Body of pancreas (tissue), 4 donors: ENCODE measurements at places on chromosomes 11 and 22.
A peak's percentile ranks its signal among the peaks of the same experiment; 100 is the strongest.

GRCh38 chr11:103875855-103876510, 160.5 kb upstream of the DDI1 start:
- DNase-seq, result no peak

GRCh38 chr11:104146421-104146820, 17.5 kb downstream of the PDGFD start:
- DNase-seq, result no peak

DNA sequence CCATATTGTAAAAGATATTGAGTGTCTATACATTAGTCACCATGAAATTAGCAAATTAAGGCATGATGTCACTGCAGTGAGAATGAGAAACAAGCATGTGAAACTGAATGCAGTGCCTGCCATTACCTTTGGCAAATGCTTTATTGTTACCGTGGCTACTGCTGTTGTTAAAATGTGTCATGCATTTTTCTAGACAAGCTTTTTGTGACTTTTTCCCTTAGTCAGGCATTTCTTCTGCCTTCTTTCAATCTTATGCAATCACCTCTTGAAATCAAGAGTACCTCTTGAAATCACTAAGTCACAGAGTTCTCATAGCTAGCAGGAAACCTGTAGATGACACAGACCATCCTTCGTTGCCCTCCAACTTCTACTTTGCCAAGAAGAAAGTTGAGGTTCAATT, 461.7 kb upstream of the TENM4 start:
- DNase-seq, result no peak

- DNase-seq, result no peak
Measured at GRCh38 chr11:69877235-69877634, 58.0 kb upstream of the FGF3 start.

- no peak for DNase-seq
Measured at GRCh38 chr11:126929179-126930061, 71.2 kb downstream of the KIRREL3 start.

DNA sequence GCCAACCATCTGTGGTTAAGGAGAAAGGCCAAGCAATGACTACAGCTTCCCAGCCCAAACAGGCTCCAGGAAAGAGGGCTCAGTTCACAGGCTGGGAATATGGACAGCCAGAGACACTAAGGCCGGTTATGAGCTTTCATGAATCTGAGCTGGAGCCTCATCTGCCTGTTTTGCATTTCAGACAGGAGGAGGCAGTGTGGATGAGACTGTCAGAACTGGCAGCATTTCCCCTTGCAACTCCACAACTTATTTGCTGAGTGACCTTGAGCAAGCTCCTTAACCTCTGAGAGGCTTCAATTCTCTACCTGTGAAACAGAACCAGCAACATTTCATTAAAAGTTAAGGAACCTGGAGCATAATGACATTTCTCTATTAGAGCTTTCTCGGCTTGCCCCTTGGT, 264.0 kb downstream of the ETS1 start:
- no peak for DNase-seq

DNA sequence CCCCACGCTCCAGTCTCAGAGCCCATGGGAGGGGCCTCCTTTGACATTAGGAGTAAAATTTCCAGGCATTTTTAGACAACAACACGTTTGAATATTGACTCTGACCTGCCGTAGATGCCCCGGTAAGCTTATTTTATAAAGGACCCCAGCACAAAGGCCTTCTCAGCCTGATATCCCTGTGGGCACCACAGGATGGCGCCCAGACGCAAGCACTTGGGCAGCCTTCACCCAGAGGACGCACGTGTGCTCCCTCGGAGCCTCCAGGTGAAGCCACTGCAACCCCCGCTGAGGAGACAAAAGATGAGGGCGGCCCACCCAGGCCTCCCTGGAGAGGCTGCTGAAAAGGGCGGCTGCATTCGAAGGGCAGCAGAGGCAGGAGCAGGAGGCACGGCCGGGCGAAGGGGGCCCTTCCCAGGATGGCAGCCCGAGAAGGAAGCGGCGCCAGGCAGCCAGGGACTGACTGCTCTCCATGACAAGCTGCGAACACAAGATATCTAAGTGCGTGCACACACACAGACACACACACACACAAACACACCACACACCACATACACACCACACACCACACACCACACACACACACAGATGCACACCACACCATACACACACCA, 15.2 kb upstream of the TH start:
- peak; percentile 44 for DNase-seq

- DNase-seq, result no peak
Measured at GRCh38 chr11:2818503-2818902, 67.1 kb downstream of the CDKN1C start.

- DNase-seq, result no peak
Measured at GRCh38 chr11:79400206-79400605, 40.6 kb downstream of the TENM4 start.

DNA sequence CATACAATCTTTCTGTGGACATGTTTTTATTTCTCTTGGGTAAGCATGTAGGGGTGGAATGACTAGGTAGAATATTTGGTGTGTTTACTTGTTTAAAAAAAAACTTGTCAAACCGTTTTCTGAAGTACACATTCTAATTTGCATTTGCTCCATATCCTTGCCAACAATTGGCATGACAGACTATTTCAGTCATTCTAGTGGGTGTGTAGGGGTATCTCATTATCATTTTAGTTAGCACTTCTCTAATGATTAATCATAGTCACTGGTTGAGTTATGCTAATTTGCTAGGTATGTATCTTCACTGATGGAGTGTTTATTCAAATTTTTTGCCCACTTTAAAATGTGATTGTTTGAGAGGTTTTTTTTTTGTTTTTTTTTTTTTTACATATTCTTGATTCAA, 64.3 kb downstream of the C11orf65 start:
- DNase-seq, result no peak

DNA sequence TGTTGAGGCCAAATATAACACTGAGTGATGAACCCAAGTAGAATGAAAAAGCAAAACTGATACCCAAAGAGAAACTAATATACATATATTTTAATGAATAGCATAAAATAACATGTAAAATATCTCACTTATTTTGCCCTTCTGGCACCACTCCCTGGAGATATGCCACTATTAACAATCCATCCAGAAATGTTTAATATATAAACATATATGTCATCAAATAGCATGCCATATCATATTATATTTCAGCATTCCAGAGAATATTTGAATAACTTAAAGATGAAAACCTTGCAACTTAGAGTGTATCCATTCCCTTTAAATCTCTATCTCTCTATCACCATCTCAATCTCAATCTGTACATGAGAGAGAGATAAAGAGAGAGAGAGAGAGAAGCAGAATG, 1073.3 kb upstream of the RAG2 start:
- no peak for DNase-seq

DNA sequence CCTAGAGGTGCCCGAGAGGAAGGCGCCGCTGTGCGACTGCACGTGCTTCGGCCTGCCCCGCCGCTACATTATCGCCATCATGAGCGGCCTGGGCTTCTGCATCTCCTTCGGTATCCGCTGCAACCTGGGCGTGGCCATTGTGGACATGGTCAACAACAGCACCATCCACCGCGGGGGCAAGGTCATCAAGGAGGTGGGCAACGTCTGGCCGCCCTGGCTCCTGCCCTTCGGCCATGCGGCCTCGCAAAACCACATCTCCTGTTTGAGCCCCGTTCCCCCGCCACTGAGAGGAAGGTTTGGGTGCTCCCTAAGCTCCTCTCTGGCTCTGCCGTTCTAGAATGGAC, 3.4 kb downstream of the SLC17A6 start:
- DNase-seq, result no peak

GRCh38 chr11:38562562-38562961, 1964.5 kb upstream of the RAG2 start:
- no peak for DNase-seq

- no peak for DNase-seq
Measured at GRCh38 chr11:114463999-114464398, 24.7 kb downstream of the REXO2 start.

GRCh38 chr22:50339945-50340879, 2.9 kb upstream of the PPP6R2 start:
- no peak for DNase-seq

DNA sequence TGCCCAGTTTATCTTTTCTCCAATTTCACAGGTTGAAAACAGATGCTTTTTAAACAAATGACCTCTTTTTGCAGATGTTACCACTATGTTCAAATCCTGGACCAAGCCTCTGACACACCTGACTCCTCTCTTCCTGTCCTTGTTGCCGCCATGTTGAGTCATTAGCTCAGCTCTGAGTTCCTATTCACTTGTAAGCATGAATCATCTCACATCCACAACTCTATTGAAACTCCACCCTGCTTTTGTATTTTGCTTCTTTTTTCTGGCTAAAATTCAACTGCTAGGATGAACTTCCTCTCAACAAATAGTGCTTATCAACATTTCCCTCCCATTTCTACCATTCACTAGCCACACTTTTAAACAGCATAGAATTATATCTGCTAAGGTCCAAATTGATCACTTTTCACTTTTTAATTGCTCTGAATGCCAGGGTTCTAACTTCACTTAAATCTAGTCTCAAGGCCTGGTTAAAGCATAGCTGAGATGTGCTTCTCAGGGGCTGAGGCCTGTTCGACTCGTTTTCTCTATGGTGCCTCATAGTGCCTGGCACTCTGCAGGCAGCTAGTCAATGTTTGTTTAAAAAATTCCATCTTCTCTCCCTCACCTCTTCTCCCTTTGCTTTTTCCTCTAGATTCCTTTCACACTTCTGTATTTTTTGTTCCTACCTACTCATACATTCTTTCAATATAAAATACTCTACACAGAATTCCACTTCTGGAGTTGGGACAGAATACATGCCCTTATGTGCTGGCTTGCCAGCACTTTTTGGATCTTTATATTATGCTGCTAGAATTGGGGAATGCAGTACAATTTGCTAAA, 3.9 kb downstream of the JOSD1 start:
- DNase-seq, result peak; percentile 46

DNA sequence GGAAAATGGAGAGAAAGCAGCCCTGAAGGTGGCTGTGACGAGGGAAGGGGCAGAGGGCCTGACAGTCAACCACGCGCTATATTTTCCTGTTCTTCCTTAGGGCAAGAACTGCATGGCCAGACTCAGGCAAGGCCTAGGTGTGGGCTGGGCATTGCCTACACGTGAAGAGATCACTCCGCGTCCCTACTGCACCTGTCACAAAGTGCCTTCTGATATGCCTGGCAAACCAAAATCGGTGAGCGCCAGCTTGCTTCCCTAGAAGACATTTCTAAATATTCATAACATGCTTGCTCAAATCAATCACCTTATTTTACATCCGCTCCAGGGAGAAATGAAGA, 6.3 kb downstream of the TMEM121B start:
- DNase-seq, result no peak

DNA sequence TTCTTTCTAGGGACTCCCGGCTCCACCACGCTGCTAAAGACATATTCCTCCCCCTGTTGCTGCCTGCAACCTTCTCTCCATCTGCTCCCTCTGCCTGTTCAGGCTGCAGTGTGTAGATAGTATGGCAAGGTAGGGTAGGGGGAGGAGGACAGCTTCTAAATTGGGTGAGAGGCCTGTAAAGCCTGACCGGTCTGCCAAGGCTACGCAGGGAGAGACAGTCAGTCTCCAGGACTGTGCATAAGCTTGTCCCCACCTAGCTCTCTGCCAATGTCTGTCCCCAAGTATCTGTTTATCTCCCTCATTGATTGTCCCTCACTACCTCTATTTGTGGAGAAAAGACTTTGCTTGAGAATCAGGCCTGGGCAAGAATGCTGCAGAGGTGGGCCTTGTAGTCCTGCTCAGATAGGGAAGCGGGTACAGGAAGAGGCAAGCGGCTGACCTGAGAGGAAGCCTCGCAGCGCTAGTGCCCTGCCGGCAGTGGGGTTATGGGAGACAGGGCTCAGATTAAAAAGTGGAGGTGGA, 871 bp upstream of the SEZ6L start:
- no peak for DNase-seq

GRCh38 chr11:94544646-94545263, 1.0 kb downstream of the FUT4 start:
- no peak for DNase-seq

DNA sequence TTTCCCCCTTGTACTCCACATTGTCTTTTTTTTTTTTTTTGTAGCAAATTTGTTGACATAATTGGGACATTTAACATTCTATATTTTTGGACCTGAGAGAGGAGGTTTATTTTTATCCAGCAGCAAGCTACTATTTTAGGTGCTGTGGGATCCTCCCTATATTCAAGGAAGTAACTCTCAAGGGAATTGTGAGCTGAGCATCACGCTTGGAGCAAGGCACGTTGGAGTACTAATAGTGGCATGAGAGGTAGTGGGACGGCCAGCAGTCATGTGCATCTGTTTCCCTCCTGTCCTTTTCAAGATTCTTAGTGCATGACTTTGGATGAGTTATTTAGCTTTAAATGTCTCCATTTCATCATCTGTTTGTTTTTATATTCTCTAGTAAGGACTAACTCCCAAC, 52.3 kb downstream of the EXT2 start:
- no peak for DNase-seq

GRCh38 chr11:100821198-100821597, 134.1 kb downstream of the ARHGAP42 start:
- DNase-seq, result no peak

DNA sequence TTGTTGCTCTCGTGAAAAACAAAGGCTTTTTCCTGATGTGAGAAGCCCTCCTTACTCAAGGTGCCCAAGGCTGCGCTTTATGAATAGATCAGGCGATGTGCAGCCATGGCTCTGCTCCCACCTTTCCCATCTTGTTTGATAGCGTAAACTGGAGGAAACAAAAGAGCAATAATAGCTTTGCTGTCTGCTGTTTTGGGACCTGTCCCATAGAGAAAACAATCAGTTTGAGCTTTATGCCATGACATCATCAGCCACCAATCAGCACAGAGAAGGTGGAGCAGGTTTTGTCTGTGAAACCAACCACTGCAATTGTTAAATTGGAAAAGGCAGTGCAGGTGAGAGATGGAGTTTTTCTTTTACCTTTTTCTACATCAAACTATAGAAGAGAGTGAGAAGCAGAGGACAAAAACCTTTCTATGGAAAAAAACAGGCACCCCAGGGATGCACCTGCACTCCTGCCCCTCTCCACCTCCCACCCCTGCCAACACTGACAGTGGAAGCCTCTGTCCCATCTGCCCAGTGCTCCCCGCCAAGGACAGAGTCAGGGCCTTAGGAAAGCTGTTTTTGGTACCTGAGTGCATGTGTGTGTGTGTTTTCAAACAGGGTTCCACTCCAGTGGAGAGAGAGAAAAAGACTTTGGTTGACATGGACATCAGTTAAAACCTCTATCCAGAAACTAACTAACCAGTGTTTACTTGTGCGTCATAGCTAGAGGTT, 80.7 kb downstream of the MICAL3 start:
- DNase-seq, result no peak

DNA sequence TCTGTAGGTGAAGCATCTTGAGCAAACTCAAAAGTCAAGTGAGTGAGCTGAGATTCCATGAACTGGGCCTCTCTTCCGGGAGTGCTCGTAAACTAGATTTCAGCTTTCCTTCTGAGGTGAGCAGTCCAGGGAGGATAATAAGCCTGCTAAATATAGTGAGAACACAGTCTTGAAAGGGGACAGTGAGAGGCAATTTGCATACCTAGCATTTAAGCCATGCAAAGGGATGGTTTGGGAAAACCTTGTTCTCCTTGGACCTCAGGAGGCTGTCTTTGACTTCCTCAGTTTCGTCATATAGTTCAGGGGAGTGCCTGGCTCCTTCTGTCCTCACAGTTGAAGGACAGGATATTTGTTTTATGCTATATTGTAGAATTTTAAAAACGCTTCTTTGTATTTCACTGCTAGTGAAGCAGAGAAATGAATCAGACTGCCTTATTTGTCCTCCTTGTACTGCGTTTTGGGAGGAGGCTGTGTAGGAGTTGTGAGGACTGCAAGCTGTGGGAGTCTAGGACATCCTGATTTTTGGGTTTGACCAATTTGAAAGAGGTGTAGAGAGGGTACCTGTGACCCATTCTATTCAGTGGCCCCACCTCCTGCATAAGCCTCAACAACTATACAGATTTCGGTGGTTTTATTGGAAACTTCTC, 11.0 kb upstream of the SORL1-AS1 start:
- DNase-seq, result no peak
